ENCODE measurements at places on chromosomes 6 and 20.

DNA sequence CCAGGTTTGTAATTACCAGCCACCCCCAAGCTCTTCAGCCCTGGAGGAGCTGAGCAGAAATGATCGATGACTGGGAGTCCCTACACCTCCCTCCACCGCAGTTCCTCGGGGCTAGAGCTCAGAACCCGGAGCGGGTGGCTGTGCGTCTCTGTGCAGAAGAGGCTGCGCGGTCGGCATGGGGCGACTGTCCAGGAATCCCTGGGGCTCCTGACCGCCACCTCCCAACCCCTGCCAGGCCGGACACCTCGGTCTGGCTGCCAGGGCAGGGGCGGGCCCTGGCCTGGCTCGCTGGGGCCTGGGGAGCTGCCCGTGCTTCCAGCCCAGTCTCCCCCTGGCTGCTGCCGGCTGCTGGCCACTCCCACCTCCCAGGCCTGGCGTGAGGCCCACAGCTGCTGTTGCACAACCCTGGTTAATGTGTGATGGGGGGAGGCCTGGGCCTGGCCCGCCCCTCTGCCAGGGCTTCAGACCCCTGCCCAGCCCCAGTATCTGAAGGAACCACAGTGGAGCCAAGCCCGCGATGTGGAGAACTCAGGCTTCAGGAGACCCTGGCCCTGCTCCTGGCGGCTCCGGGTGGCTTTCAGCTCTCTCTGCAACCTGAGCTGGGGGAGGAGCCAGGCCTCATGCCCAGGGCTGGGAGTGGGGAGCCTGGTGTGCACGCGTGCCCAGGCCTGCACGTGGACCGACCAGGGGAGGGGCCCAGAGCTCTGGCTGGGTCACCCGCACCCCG lies 1.2 kb downstream of the SLC2A4RG start:
- ATAC-seq = no peak

DNA sequence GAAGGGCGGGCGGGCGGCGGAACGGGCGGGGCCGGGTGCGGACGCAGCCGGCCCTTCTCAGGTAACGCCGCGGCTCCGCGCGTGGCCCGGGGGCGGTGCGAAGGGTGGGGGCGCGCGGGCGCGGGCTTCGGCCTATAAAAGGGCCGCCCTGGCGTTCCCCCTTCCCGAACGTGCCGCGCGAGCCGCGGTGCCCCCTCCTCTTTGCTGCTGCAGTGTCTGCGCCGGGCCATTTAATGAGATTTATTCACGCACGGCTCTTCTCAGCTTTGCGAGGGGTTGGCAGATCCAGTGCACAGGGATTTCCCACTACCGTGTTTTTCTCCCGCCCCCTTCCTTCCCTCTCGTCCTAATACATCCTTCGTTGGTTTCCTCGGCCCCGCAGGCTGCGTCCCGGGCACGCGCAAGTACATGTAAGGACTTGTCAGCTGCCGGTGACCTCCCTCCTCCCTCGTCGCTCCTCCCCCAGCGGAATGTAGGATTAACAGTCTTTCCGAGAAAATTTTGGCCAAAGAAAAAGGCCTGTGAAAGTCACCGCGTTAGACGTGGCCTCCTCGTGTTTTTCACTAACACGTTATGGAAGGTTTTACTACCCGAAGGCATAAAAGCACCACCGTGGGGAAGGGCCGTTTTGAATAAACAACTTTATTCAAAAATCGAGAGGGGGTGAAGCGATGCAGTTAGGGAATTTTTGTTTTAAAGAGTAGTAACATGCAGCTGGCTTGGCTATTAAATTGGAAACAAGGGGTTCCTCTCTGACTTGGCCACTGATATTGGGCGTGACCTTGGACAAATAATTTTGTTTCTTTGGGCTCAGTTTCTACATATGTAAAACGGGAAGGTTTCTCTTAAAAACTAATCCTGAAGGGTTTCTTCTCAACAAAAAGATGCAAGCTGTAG lies 966 bp upstream of the REV3L start:
- ATAC-seq = peak; percentile 86

DNA sequence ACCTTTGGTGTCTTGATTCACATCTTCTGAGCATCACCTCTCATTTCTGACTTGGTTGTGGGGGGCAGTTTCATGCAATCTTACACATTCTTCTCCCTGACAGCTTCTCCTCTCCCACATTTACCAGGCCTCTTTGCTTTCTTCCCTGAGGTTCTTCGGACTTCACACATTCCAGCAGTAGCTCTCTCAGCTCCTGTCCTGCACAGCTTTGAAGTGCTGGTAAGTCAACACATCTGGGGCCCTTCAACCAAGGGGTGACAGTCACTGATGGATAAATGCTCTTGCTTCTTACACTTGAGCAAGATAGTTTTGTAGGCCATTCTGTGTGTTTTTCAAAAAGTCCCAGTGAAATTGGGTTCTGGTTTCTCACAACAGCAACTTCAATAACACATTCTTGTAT lies 2.5 kb upstream of the SLC35B3 start:
- no peak for ATAC-seq

DNA sequence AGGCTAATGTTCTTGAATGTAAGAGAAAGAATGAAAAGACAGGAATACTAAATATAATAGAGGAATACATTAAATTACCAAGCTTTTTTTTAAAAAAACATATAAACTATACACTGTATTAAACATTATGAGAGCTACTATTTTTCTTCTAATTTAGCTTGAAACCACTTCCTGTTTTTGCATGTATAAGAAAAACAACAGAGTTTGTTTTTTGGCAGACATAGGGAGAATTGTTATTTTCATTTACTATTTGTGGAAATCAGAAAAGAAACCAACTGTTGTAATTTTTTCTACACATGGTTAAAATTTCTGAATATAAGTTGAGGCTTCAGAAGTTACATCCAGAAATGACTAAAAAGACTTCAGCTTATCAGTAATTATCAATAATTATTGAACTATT lies 991.8 kb upstream of the GJE1 start:
- ATAC-seq = no peak

- no peak for ATAC-seq
Measured at GRCh38 chr20:8094850-8095249, 37.2 kb upstream of the PLCB1 start.

DNA sequence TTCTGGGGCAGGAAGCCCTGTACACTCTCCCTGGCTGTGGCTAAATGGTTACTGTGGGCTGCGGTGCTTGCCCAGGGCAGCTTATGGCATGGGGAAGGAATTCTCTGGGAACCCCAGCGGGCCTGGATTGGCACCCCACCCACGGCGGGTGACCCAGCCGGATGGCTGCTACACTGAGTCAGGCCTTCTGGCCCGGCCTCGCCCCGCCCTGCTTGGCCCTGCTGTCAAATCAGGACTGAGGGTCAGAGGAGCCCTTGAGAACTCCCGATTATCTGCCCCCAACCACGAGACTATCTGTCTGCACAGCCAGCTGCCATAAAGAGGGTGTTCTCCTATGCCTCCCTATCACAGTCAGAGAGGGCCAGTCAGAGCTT lies 7.3 kb upstream of the ITPR3 start:
- no peak for ATAC-seq

Measured in stimulated activated memory B cell treated with anti-CD40 and anti-IgM and Interleukin-4, amounts not matched to agents 10 μg/mL and 1 μg/mL and 100 μg/mL, for 72 hours (primary cell).